ENCODE measurements at places on chromosomes 13 and 19. TPM values are rescaled to one million over a fixed set of nuclear protein-coding genes. Genes with fewer than 3 reads are reported as not detected.
A peak's percentile ranks its signal among the peaks of the same experiment; 100 is the strongest.

Gene RETN
- not detected for total RNA-seq

Gene ZNF581
- total RNA-seq: 30.3 TPM

Gene GRIK5
- 7.0 TPM for total RNA-seq

Gene NCAN
- 0.21 TPM for total RNA-seq

Gene CACNG8
- not detected for total RNA-seq

GRCh38 chr13:23146811-23147625, 33.8 kb upstream of the SGCG start:
- DNase-seq: no peak

DNA sequence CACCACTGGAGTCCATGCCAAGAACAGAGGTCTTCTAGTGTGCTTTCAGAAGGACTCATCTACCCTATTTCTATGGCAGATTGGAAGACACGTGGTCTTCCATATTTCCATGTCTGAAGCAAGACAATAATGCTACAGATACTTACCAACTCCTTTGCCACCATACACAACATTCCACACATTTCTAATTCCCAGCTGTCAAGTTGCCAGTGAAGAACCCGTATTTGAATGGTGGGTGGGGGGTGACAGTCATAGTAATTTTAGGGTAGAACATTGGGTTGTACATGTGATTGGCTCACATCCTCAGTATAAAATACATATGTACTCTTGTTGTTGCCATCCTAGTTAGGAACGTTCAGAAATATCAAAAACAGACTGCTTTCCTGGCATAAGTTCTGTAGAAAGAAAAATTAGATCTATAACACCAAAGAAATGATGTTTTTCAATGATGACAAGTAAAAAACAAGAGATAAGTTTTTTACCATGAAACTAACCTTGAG, 69.3 kb downstream of the LHFPL6 start:
- DNase-seq: no peak

DNA sequence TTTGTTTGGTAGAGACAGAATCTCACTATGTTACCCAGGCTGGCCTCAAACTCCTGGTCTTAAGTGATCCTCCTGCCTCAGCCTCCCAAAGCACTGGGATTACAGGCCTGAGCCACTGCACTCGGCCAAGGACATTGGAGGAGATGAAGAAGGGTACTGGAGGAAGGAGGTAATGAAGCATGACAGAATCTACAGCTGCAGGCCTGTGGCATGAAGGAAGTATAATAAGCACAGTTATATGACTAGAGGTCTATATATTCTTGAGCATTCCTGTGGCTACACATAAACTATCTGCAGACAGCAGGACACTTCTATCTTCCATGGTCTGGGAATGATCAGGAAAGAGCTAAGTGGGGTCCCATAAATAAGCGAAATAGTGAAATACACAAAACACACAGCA, 18.2 kb downstream of the ZNF565 start:
- no peak for DNase-seq

DNA sequence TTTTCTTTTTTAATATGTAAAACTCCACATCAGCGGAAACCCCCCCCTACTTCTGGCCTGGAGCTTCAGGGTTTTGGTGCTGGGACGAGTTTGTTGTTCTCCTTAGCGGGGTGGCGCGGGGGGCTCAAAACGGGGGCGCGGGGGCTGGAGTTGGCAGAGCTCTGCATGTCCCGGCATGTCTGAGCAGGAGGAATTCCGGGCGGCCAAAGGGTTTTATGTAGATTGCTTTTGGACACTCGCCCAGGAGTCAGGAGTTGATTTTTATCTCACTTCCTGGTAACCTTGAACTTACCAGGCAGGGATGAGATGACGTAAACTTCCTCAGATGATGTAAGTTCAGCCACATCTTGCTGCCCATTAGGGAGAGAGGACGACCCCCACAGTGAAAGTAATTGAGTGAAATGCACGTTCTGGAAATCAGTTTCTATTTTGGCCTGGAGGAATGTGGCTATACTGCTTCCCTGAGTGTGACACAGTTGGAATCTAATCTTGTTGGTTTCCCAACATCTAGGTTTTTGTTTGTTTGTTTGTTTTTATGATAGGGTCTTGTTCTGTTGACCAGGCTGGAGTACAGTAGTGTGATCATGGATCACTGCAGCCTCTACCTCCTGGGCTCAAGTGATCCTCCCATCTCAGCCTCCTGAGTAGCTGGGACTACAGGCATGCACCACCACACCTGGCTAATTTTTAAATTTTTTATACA, 21.0 kb upstream of the GDF15 start:
- peak; percentile 92 for DNase-seq

- no peak for DNase-seq
Measured at GRCh38 chr19:7247155-7247554, 47.1 kb downstream of the INSR start.

DNA sequence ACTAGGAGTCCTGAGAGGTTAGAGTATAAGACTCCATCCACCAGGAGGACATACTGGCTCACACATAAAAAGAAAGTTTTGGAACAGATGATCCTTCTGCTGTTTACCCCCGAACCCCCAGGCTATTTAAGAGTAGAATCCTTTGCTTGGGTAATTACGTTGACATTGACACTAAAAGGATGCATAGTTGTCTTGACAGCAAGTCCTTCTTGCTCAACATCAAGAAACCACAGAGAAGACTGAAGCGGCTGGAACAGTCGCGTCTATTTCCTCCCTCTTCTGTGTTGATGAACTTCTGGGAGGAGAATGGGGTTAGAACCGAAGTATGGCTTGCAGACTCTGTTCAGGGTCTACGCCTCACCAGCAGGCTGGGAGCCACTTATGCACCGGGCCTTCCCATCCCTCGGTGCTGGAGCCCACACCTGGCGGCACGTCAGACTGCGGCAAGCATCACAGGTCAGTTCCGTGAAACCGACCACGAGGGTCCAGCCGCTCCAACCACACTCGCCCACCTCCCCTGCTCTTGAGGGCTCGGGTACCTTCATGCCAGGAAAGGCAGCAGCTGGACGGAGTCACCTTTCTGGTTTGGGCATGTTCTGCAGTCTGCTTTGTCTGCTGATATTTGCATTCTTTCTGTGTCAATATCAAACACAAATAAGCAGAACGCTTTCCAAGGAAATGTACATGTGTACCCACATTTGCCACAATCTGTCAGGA, 42.4 kb upstream of the RANBP3 start:
- DNase-seq: no peak

DNA sequence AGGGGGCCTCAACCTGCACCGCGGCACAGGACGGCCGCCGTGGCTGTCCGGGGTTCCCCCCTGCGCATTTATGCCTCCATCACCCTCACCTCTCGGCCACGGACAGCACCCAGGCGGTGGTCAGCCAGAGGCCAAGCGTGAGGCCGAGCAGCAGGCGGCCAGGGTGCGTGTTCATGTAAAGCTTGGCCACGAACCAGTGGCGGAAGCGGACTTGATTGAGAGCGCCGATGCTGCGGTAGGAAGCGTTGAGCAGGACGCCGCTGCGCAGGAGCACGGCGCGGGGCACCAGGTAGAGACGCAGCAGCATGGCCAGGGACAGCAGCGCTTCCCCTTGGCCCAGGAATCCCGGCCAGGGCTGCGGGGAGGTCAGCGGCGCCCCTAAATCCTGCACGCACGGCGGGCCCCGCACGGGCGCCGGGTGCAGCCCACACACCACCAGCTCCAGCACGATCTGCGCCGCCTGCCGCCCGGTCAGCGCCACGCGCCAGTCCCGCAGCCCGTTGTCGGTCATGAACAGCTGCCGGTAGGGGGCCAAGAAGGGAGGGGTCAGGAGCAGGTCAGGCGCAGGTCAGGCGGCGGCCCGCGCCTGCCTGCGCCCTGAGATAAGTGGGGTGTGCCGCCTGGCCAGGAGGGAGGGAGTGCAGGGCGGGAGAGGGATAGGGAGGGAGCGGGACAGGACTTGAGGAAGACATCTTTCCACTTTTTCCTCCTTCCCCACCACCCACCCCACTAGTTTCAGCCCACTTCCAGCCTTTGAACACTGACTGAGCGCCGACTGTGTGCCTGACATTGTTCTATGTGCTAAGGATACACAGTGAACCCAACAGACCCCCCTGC, 6.5 kb downstream of the KCNN4 start:
- peak; percentile 45 for DNase-seq

DNA sequence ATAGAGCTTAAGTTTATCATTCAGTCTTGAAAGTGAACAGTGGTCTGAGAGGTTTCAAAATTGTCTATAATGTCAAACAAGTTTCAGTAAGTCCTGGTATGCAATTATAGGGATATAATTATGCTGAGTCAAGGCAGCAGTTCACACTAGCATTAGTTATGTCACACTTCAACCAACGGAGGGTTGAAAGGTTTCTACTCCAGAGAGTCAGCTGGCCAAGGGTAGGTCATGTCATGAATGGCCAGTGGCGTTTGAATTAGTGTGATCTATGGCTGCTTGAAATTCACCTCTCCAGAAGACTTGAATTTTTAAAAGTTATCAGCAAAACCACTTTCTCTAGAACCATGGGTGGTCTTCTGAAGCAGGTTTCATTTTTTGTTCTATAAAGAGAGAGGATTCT, 108.6 kb downstream of the TNFRSF19 start:
- DNase-seq: no peak

- no peak for DNase-seq
Measured at GRCh38 chr13:51912091-51912490, 50.3 kb downstream of the CCDC70 start.

- DNase-seq: no peak
Measured at GRCh38 chr13:87792878-87793277, 121.7 kb downstream of the SLITRK5 start.

GRCh38 chr19:40659566-40659965, 30.9 kb downstream of the NUMBL start:
- no peak for DNase-seq

- DNase-seq: no peak
Measured at GRCh38 chr19:954272-954671, 28.4 kb downstream of the ARID3A start.

GRCh38 chr19:16372065-16372915, 47.7 kb downstream of the KLF2 start:
- DNase-seq: no peak

GRCh38 chr19:55265173-55265572, 6.4 kb upstream of the PPP6R1 start:
- no peak for DNase-seq

- DNase-seq: no peak
Measured at GRCh38 chr19:56177564-56178243, 1.9 kb downstream of the GALP start.

DNA sequence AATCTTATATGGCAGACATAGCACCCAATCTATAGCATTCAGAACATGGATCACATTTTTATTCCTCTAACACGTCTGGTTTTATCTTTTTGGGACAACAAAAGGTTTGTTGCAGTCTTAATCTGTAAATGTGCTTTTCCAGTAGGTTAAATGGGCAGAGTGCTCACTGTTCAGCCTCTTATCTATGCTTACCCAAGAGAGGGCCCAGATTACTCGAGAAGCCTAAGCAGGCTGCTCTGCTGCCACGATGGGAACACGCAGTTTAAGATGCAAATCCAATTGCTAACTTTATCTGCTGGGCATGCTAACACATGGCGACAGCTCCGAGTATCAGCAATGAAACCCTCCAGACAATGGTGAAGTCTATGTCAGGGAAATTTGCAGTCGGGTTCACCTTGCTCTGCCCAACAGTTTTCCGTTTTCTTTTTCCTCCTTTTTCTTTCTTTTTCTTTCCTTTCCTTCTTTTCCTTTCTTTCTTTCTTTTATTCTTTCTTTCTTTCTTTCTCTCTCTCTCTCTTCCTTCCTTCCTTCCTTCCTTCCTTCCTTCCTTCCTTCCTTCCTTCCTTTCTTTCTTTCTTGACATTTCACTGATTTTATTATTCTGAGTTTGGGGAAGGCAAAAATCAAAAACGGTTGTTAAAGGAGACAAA, 115.3 kb downstream of the RBM26 start:
- DNase-seq: no peak

DNA sequence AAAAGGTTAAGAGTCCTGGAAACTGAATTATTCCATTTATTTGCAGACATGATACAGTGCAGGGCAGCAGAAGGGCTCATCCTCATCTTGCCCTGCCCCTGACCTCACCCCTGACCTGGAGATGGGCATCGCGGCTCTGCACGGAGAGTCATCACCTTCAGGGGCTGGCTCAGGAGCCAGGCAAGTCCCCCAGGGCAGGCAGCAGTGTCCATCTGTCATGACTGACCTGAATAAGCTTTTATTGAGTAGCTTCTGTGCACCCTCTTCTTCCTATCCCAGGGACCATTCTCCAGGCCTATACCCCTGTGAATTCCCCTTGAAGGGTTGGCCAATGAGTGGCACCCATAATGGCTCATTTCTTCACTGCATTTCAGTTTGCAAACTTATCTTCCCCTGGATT, 484.2 kb downstream of the ZNF536 start:
- DNase-seq: no peak

DNA sequence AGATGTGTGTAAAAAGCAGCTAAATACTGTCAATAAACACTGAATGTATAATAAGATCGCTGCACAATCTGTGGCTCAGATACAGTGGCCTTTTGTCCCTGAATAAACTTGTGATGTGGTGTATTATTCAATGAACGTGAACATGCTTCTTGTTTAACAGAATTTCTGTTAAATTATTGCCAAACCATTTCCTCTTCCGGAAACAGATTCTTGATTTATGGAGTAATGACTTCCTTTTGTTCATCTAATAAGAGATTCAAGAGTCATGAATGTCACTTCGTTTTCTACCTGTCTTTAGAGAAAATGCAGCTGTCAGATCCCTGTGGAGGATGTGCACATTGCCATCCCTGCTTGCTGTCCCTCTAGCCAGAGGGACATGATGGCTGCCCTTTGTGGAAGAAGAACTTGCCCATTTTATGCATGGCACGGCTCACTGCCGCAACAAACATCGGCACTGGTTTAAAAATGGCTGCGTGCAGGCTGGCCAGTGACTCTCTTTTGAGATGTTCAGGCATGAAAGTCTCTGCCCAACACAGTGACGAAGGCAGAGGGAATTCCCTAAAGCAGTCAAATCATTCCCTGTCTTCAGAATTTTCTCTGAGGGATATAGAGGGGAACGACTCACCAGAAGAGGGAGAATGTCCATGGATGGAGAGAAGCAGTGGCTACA, 3.1 kb upstream of the TNFSF13B start:
- no peak for DNase-seq

- no peak for DNase-seq
Measured at GRCh38 chr13:94702181-94703041, 9.9 kb downstream of the SOX21 start.

GRCh38 chr19:38676878-38677646, 29.6 kb downstream of the ACTN4 start:
- no peak for DNase-seq

DNA sequence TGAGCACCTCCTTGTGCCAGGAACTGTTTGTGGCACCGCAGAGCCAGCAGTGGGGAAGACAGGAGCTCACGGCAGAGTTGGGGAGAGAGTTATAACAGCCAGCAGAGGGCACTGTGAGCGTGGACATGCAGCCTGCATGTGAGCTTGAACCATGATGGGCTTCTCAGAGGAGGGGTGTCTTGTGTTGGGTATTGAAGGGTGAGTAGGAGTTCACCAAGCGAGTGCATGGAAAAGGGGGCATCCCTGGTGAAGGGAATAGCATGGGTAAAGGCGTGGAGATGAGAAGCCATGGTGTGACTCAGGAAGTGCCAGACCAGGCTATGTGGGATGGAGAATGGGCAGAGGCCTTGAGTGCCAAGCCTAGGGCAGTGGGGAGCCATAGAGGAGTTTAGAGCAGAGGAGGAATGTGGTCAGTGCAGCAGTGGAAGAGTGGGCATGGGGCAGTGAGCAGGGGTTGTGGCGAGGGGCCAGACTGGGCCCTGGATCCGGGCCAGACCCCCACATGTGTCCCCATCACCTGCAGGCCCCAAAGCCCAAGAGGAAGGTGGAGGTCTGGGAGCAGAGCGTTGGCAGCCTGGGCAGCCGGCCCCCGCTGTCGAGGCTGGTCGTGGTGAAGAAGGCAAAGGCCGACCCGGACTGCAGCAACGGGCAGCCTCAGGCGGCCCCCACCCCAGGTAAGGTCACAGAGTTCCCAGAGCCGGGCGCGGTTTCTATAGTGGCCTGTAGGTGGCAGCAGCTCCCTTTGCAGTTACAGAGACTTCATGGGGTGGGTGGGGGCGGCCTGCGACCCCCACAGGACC, 11.8 kb upstream of the SHD start:
- DNase-seq: peak; percentile 51

Measured in uterus (tissue), 4 donors.